ENCODE measurements at places on chromosomes 7 and 10. TPM values are rescaled to one million over a fixed set of nuclear protein-coding genes. Genes with fewer than 3 reads are reported as not detected.
A peak's percentile ranks its signal among the peaks of the same experiment; 100 is the strongest.

FAM20C gene
- 8.6 TPM for total RNA-seq

PRKG1 gene
- 0.23 TPM for total RNA-seq

POLR2J gene
- total RNA-seq: 44.5 TPM

GRCh38 chr7:106309362-106309761, 24.6 kb upstream of the NAMPT start:
- no peaks in the 10 kb centered on the region for H3K27me3 ChIP-seq
- DNase-seq: no peak
- H3K27ac ChIP-seq: no peak overlapping the region
- no peaks in the 10 kb centered on the region for H3K4me1 ChIP-seq
- no peaks in the 10 kb centered on the region for H3K36me3 ChIP-seq

- DNase-seq: no peak
- H3K4me1 ChIP-seq: no peaks in the 10 kb centered on the region
- no peak overlapping the region for H3K27ac ChIP-seq
- no peak overlapping the region for H3K4me3 ChIP-seq
- no peaks in the 10 kb centered on the region for H3K27me3 ChIP-seq
Observed at GRCh38 chr10:121078036-121078435, 226.9 kb downstream of the WDR11 start.

DNA sequence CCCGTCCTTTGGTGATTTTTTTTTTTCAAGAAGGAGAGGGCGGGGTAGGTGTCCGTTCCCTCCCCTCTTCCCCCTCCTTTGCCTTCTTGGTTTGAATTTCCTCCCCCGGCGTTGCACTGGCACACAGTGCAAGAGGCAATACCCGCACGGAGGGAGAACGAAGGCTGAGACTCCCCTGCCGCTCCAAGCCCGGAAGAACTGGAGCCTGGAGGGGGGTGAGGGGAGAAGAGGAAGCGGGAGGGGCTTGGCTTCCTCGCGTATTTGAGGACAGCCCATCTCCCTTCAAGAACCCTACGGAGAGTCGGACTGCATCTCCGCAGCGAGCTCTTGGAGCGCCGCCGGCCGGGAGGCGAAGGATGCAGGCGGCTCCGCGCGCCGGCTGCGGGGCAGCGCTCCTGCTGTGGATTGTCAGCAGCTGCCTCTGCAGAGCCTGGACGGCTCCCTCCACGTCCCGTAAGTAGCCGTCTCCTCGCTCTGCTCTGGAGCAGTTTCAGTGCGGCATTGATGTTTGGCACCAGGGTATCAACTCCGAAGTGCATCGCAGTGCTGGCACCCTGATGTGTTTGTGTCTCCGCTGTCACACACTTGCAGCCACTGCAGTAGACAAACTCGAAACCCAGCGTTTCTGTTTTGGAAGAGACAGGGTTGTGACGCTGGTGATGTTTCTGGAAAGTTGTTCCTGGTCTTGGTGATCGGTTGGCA, at the start of gene CNTNAP2:
TSS of gene CNTNAP2 (plus strand) at position 281 of the 702 bp plus-strand sequence. CDS start at position 357, 76 bp downstream.
- no peak within 1 kb of the TSS for H3K27ac ChIP-seq
- peaks cover 14% of the 10 kb centered on the region for H3K27me3 ChIP-seq
- H3K4me1 ChIP-seq: peaks cover 4% of the 10 kb centered on the region
- H3K36me3 ChIP-seq: no peaks in the 10 kb centered on the region

DNA sequence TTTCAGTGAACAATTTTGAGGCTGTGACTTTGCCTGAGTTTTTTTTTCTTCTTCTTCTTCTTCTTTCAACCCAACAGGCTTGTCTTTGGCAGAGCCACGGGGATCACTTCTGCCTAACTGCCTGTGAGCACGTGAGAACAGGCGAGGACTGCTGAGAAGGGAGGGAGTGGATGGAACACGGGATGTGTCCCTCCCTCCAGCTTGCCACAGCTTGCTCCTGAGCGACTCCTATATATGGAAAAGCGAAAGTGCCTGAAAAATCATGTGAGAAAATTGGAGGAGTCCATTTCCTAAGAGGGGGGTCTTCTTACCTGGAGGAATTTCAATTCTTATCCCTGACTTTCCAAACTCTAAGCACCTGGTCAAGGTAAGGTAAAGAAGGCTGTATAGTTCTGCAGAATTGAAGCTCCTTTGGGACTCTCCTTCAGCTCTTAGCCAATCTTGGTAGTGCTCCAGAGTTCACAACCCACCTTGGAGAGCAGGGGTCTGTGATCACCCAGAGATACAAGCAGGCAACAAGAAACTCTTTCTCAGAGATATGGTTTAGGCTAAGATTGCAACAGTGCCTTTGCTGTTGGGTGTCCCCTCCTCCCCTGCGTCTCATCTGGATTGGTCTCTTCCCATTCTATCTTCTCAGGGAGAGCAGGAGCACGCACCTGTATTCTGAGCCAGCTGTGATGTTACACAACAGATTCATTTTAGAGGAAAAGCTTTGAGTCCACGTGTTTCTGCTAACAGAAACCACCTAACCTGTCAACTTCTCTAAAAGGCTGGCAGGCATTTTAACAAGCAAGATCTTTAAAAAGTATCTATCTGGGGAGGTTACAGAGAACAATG, at the start of gene MAT1A:
TSS of gene MAT1A (minus strand) at position 208 of the 837 bp plus-strand sequence. CDS start 235 bp downstream, outside the sequence.
- no peaks in the 10 kb centered on the region for H3K4me1 ChIP-seq
- no peak within 1 kb of the TSS for H3K4me3 ChIP-seq
- no peak for DNase-seq
- no peaks in the 10 kb centered on the region for H3K36me3 ChIP-seq
- H3K27ac ChIP-seq: no peak within 1 kb of the TSS

- H3K27ac ChIP-seq: no peak overlapping the region
- H3K4me1 ChIP-seq: no peaks in the 10 kb centered on the region
- no peak overlapping the region for H3K4me3 ChIP-seq
- H3K27me3 ChIP-seq: no peaks in the 10 kb centered on the region
- no peaks in the 10 kb centered on the region for H3K36me3 ChIP-seq
Observed at GRCh38 chr10:99784727-99785441, 2.4 kb downstream of the ABCC2 start.

DNA sequence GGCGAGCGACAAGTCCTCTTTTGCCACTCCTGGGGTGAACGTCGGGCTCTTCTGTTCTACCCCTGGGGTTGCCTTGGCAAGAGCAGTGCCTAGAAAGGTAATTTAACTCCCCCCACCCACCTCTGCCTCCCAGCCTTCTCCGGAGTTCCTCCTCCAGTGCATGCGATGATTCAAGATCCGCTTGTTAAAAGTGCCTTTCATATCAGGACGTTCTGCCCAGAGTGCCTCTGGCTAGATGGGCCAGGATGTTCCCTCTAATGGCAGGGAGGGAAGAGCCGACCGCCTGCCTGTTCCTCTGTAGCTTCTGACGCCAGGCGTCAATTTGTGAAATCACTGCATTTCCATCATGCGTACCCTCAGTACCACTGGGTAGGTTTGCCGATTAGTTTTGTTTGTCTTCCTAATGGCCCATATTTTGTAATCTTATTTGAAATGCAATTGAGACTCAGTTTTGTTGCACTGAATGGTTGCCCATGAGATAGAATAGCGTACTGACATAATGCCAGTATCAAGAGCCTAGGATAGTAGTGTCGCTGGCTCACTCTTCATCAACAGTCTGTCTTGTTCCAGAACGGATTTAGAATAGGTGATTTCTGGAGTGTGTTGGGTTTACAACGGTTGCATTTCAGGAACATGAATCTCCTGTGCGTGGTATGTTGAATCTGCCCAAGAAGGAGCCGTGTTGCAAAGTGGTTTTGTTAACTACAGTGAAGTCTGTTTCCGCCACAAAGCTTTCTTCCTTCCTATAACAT, 13.5 kb downstream of the ECHDC3 start:
- no peak overlapping the region for H3K4me3 ChIP-seq
- no peak overlapping the region for H3K27ac ChIP-seq
- no peak for DNase-seq
- H3K36me3 ChIP-seq: no peaks in the 10 kb centered on the region

DNA sequence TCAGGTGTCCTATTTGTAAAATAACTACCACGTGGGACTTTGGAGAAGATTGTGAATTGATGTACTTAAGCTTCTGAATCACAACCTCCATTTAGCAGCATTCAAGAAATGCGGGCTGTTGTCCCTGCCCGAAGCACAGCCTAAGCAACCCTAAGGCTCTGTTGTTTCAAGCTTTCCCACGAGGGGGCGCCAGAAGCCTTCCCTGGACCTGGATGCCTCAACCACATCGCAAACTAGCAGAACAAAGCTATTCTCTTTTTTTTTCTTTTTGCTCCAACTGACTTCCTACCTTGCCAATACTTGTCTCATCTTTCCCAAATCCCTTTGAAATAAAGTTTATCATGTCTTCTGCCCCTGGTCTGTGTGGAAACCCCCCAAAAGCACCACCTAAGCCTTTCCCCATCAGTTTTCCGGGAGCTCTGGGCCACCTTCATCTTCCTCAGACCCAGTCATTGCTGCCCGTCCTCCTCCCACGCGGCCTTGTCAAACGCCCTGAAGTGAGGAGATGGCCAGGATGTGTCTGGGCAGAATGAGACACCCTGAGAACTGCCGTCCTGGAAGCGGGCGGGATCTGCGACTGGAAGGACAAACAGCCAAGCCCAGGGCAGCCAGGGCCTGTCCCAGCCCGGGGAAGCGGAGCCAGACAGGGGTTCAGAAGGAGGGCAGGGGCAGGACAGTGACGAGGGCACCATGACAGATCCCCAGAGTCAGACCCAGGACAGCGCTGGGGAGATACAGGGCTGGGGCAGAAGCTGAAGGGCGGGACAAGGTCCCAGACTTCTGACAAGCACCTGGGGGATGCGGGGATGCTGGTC, 112.7 kb downstream of the SLIT1 start:
- no peaks in the 10 kb centered on the region for H3K4me1 ChIP-seq
- no peaks in the 10 kb centered on the region for H3K36me3 ChIP-seq
- H3K27me3 ChIP-seq: peaks cover 5% of the 10 kb centered on the region
- H3K27ac ChIP-seq: no peak overlapping the region
- H3K4me3 ChIP-seq: no peak overlapping the region
- peak; percentile 74 for DNase-seq

GRCh38 chr7:4437916-4438315, 244.2 kb upstream of the FOXK1 start:
- H3K27ac ChIP-seq: no peak overlapping the region
- H3K4me3 ChIP-seq: no peak overlapping the region
- DNase-seq: no peak
- no peaks in the 10 kb centered on the region for H3K27me3 ChIP-seq

DNA sequence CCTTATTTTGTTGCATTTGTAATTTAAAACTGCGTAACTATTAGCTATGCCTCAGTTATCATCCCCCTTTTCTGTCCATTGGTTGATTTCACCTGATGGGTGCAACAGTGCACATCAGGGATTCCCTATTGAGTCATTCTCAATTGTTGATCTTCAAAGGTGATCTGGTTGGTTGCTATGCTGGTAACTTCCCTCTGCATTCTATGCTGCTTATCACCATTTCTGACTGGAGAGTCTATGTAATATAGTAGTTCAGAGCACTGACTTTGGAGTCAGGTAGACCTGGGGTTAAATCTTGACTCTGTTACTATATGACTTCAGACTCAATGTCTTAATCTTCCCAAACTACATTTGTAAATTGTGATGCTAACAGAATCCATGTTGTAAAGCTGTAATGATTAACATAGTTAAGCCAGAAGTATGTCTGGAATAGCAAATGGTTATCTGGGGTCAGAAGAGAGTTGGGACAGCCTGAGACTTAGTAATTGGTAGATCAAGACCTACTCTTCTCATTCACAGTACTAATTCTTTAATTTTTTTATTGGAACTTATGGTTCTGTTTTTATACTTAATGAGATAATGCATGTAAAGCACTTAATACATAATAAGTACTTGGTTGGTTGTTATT, 38.1 kb downstream of the EXOC6 start:
- no peaks in the 10 kb centered on the region for H3K36me3 ChIP-seq
- DNase-seq: no peak
- H3K27me3 ChIP-seq: no peaks in the 10 kb centered on the region
- no peak overlapping the region for H3K4me3 ChIP-seq

All from natural killer cell (primary cell).